ENCODE measurements at places on chromosomes 13 and 19.

GRCh38 chr19:56144831-56145230, 3.7 kb downstream of the ZNF444 start:
- no peak for DNase-seq

DNA sequence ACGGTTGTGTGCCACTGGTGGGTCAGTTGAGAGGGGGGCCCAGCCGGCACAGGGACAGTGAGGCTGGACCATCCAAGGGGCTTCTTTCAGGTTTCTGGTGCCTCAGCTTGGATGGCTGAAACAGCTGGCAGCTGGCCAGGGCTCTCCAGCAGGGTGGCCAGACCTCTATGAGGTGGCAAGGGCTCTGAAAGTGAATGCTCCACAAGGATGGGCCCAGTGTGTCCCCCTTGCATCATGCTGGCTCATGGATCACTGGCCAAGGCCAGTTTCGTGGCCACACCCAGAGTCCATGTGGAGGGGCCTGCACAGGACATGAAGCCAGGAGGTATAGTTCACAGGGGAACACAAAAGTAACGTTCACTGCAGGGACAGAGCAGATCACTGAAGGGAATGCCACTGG, 49.6 kb downstream of the CDADC1 start:
- DNase-seq, result no peak

- DNase-seq, result no peak
Observed at GRCh38 chr19:44617110-44617880, 3.9 kb downstream of the IGSF23 start.

GRCh38 chr19:32580353-32580900, 563 bp upstream of the PDCD5 start:
- no peak for DNase-seq

- no peak for DNase-seq
Observed at GRCh38 chr19:7267792-7268704, 26.2 kb downstream of the INSR start.

DNA sequence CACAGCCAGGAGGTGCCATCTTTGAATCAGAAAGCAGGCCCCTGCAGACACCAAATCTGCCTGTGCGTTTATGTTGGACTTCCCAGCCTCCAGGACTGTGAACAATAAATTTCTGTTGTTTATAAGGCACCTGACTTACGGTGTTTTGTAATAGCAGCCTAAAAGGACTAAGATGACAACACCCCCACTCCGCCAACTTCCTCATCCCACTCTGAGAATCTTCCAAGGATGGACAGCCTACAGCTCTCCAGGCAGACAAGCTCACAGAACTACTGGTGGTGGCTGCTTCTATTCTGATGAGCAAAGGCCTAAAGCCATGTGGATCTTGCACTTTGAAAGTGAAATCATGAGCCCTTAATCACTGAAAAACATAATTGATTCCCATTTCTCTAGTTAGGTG, 449.2 kb downstream of the TSHZ3 start:
- no peak for DNase-seq

- DNase-seq, result no peak
Observed at GRCh38 chr19:7982651-7983099, 22.8 kb downstream of the ELAVL1 start.

GRCh38 chr13:24253520-24254145, 55.7 kb upstream of the C1QTNF9 start:
- no peak for DNase-seq

DNA sequence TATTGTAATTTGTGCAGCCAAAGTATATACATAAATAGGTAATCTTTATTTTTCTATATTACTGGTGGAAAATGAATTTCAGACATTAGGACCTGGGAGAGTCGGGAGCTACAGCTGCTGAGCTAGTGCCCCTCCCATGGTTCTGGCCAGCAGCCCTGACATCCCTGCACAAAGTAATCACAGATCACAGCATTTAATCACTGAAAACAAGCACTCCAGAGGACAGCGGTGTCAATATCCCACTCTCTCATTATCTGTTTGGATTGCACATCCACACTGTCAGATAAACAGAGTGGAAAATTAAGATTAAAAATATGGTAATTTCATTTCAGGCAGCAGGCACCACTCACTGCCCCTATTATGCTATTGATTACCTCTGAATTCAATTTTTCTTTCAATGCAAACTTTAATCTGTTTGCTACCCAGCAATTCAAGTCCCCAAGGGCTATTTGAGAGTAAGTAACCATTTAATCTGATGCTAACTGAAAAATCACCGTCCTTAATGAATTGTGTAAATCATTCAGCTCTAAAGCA, 254.1 kb upstream of the SOX21 start:
- DNase-seq, result no peak

- no peak for DNase-seq
Observed at GRCh38 chr13:108323031-108323430, 53.5 kb downstream of the TNFSF13B start.

DNA sequence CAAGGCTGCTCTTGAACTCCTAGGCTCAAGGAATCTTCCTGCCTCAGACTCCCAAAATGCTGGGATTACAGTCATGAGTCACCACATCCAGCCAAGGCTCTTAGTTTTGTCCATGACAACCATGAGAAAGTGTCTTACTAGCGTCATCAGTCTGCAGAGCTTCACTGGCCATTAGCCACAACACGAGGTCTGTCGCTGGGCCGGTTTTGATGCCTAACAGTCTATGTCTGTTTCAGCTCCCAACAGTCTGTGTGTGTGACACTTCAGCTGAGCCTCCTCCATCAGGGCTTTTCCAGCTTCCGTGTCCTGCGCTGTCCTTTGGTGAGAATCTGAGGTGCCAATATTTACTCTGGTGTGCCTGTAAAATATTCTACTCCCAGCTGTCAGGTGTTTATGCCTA, 47.6 kb downstream of the CEP89 start:
- DNase-seq, result no peak

GRCh38 chr13:39836038-39836437, 180.6 kb downstream of the COG6 start:
- DNase-seq, result no peak

DNA sequence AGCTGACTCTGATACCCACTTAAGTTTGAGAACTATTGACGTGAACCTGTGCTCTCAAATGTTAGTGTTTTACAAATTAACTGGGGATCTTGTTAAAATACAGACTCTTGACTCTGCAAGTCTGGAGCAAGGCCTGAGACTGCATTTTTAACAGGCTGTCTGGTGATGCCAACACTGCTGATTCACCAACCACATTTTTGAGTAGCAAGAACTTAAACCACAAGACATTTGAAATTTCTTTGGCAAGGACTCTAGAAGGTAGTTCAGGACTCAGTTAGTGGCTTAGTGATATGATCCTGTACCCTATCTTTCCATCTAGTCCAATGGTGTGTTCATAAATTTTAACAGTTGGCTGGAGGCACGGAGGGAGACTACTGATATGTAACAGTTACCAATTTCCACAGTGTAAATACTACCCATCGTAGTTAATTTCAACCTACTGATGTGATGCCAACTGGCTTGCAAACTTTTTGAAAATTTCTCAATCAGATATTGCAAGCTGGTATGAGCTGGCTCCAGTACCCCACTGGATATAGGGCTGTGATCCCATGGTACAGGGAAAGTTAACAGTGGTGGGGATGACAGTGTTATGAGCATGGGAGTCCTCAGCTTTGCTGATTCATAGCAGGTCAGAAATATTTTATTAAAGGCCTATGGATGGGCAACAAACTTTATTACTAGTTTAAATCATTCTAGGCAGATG, 255.1 kb downstream of the TBC1D4 start:
- no peak for DNase-seq

DNA sequence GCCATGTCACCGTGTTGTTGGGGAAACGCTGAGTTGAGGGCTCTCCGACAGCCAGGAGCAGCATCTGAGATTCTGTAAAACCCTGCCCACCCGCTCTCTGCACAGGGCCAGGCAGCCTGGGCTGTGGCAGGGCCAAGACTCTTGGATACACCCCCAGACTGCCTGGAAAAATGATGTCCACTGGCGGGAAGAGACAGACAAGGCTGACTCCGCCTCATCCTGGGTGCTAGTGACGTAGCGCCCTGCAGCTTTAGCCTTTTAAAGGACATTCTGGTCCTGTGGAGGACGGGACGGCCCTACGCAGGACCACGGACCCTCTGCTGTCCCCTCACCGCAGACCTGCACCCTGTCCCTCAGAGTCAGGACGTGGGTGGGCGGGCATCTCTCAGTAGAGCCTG, 20.7 kb upstream of the LILRA2 start:
- DNase-seq, result no peak

DNA sequence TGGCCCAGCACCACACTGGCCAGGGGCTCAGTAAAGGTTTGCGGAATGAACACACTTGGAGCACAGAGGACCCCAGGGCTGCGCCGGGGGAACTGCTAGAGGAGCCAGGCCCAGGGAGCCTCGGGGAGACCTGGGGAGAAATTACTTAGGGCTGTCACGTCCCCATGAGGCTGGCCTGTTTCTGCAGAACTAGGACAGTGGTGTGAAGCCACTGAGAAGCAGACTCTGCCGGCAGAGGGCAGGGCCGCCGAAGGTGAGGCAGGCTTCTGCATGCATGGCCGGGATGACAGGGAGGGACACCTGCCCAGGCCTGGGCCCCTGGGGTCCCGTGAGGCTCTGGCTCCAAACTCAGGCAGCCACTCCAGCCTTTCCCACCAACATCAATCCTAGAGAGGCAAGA, 26.4 kb downstream of the ELAVL1 start:
- no peak for DNase-seq

DNA sequence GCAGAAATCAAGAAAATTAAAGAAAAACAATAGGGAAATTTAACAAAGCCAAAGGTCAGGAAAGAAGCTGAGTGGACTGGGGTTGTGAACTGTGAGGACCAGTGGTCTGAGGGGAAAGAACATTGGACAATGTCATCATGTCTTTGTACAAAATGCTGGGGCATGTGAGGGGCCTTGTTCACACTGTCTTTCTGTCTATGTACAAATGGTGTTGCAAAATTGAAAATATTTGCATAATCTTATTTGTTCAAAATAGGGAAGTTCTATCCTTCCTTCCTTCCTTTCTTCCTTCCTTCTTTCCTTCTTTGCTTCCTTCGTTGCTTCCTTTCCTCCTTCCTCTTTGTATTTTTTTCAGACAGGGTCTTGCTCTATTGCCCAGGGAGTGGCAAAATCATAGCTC, 79.2 kb upstream of the SCEL start:
- no peak for DNase-seq

DNA sequence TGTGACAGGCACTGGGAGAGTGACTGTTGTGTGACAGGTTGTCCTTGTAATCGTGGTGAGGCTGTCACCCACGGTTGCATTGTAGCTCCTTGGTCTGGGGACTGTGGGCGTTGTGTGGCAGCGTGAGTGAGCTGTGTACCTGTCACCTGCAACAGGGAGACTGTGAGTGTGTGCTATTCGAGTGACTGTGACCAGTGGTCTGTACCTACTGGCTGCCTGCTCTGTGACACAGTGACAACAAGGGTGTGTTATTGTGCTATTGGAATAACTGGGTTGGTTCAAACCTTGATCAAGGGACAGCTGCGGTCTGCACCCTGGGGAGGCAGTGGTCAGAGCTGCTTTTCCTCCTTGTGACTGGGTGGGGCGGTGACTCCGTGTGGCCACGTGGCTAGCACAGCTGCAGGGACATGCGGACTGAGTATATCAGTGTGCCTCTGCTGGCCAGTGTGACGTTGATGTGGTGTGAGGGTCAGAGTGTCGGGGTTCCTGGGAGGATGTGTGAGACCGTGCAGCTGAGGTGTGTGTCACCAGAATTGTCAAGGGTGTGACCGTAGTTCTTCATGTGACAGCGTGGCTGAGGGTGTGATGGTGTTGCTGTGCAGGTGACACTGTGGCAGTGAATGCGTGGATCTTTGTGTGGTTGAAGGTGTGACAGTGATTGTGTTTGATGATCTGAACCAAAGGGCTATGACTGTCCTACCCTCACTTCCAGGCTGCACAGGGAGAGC, 10.1 kb upstream of the NFIX start:
- DNase-seq, result no peak

DNA sequence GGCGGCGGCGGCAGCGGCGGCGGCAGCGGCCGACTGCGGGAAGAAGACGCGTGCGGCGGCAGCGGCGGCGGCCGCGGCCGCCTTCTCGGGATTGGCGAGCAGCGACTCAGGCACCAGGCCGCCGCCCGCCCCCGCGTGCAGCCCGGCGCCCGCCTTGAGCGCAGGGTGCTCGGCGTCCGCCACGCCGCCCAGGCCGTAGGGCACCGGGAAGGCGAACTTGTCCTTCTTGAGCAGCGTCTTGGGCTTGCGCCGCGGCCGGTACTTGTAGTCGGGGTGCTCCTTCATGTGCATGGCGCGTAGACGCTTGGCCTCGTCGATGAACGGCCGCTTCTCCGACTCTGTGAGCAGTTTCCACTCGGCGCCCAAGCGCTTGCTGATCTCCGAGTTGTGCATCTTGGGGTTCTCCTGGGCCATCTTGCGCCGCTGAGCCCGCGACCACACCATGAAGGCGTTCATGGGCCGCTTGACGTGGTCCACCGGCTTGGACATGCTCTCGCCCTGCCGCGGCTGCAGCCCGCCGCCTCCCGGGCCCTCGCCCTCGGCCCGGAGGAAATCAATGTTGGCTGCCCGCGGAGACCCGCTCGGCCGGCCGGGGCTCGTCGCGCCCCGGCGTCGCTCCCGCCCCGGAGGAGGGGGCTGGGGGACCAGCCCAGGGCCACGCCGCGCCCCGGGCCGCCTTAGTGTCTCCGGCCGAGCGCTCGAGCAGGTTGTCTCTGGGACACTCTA, 621 bp downstream of the SOX21 start:
- DNase-seq, result no peak

- DNase-seq, result no peak
Observed at GRCh38 chr13:38960175-38960574, 30.5 kb downstream of the STOML3 start.

DNA sequence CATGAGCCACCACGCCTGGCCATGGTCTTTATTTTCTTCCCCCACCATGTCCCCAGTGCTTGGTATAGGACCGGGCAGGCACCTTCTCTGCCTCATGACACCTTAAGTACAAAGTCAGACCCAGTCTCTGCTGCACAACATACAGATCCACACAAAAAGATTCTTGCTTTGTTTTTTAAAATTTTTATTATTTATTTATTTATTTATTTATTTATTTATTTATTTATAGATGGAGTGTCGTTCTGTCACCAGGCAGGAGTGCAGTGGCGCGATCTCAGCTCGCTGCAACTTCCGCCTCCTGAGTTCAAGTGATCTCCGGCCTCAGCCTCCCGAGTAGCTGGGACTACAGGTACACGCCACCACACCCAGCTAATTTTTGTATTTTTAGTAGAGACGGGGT, 2.5 kb upstream of the NFIX start:
- no peak for DNase-seq

- no peak for DNase-seq
Observed at GRCh38 chr13:34364633-34365032, 546.7 kb downstream of the RFC3 start.

- DNase-seq, result no peak
Observed at GRCh38 chr13:41848435-41849255, 112.3 kb downstream of the VWA8 start.

- DNase-seq, result peak; percentile 30
Observed at GRCh38 chr19:41225238-41226052, 6.4 kb downstream of the AXL start.

- DNase-seq, result no peak
Observed at GRCh38 chr19:37987356-37988332, 80.6 kb downstream of the SIPA1L3 start.

Measured in activated naive CD8-positive, alpha-beta T cell treated with anti-CD3 and anti-CD28 coated beads for 36 hours (primary cell).